CD4-positive, alpha-beta T cell treated with Interleukin-15 for 4 hours (primary cell): ENCODE measurements at places on chromosomes 1 and 21.

GRCh38 chr1:221907166-221907932 lies 165.5 kb upstream of the DUSP10 start:
- DNase-seq: no peak

DNA sequence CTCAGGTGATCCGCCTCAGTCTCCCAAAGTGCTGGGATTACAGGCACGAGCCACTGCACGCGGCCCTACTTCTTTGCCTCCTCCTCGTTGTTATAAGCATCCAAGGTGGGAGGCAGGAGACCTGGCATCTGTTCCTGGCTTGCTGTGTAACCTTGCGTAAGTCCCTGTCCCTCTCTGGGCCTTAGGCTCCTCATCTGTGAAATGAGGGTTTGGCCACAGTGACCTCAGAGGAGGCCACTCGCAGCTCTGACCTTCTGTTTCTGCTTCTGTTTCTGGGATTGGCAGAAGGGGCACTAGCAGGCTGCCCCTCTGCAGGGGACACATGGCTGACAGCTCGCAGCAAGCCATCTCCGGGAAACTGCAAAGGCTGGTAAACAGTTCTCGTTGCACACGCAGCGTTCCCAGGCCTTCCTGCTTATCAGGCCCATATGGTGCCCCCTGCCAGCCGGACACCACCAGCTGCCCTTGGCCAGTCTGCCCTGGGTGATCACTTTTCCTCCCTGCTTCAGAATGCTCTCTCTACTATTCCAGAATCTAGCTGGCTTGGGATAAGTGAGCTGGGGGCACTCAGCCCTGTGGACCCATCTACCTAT lies 2.6 kb upstream of the LDLRAP1 start:
- DNase-seq: no peak

DNA sequence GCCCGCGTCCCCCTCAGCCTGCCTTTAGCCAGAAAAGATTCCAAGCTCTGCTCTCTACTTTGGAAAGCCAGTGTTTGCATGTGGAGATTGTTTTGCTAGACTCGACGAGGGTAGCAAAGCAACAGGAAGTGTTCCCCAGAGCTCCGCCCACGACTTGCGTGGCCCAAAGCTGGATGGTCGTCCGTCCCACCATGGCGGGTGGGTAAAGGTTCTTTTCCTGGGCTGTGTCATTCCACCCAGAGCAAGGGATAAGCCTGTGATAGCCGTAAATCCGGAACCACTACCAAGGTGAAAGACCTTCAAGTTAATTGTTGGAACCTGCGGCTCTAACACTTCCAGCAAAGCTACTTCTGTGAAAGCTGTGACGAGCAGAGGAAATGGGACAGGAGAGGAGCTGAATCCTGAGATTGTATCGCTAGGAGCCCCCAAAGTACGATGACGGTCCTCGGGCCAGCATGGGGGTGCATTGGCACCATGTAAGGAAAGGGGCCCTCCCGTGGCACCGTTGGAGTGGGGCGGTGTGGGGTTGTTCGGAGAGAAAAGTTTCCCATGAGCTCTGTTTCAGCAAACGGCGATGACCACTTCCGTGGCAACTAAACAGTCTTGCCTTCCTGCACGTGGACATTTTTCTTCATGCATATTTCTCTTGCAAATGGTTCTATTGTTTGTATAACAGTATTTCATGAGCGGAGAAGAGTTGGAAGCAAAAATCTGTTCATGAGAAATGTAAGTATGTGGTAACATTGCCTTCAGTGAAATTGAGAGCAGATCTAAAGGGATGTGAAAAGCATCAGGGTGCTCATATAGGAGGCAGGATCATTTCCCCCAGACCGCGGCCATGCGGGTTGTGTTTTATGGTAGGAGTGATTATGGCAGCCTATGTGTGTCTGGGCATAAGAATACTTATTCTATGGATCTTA lies 8.4 kb downstream of the MX2 start:
- peak; percentile 22 for DNase-seq

DNA sequence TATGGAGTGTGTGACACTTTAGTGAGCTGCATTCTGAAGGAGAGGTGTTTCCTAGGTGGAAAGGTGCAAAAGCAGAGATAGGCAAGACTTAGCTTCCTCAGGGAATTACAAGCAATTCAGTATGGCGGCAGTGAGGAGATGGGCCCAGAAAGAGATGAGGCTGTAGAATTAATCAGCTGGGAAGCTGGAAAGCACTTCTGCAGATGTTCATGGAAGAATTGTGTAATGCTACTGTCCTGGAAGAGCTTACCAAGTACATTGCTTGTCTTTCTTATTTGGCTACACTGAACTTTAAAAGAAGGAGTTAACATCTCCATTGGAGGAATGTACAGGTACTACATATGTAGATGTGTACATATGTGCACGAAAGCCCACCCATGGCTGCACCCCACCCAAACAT lies 103.7 kb upstream of the DPT start:
- no peak for DNase-seq

DNA sequence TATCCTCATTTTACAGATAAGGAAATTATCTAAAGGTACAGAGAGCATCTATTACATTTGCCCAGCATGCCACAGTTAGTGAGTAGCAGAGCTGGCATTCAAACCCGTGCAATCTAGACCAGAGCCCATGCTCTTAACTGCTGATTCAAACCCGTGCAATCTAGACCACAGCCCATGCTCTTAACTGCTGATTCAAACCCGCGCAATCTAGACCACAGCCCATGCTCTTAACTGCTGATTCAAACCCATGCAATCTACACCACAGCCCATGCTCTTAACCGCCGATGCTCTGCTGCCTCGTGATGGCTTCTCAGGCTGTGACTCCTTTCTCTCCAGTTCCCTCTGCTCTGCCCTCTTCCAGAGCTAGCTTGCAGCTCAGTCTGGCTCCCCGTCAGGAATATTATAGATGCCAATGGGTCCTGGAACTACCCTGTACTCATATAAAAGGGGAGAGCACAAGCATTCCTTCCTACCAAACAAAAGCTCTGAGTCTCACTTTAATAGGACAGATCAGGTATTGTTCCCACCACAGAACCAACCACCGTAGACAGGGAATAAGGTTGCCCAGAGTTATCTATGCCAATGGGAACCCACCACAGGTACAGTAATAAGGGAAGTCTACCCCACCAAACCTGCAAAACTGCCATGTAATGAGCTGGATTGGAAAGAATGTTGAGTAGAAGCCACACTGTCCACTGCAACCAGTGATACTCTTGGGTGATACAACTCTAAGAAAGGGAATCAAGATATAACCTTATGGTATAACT lies 78.4 kb downstream of the SMYD3 start:
- no peak for DNase-seq

DNA sequence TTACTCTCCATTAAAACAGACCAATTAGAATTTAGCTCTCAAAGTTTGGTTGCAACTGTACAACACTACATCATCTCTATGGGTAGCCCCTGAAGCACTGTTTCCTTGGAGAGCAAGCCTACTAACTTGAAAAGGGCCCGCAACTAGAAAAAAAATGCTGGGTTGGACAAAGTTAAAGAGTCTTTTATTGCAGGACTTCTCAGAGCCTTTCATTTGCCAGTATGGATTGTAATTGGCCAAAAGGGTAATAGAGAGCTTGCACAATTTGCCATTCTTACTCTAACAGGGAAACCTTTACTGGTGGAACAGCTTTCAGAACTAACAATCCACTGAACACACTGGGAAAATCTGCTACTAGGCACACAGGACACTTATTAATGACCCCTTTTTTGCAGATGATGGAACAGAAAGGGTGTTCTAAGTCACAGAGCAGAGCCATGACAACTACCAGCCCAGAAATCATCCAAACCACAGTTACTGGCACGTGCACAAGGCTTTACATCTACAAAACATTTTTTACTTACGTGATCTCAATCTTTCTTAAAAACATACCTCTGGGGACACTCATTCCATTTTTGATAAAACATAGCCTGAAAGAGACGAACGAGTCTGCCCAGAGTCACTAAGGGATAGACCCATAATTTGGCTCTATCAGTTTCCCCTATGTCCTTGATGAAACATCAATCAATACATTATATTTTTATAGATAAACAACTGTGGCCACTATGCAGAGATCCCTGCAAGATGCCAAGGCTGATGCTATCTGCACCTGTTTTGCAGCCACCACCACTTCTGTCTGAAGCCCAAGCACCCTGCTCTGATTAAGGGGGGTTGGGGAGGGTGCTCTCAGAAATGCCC lies 176.3 kb upstream of the EDN2 start:
- DNase-seq: no peak

DNA sequence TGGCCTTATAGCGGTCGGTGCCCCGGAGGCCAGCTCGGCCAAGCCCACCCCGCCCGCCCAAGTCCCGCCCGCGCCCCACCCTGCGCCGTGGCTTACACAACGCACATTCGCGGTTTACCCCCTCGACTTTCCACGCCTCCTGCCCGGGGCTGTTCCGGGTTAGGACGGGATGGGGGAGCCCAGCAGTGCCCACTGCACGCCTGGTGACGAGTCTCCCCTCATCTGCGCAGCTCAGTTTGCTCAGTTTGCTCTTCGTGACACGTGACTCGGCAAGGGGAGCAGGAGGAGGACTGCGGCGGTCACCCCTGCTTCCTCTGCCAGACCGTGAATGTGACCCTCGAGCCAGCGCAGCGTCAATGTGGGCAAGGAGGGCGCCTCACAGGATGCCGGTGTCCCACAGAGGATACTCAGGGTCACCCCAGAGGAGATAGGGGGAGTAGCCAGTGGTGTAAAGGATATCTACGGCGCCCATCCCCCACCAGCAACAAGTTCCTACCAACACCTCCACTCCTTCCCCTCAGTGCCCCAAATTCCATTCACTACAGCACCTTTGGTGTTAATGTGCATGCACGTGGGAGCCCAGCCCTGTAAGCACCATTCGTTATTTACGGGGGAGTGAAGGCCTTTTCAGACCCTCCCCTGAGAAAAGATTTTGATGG lies 350 bp upstream of the S100A6 start:
- DNase-seq: peak; percentile 88

- no peak for DNase-seq
Observed at GRCh38 chr1:78843546-78843945, 163.0 kb downstream of the ADGRL4 start.

DNA sequence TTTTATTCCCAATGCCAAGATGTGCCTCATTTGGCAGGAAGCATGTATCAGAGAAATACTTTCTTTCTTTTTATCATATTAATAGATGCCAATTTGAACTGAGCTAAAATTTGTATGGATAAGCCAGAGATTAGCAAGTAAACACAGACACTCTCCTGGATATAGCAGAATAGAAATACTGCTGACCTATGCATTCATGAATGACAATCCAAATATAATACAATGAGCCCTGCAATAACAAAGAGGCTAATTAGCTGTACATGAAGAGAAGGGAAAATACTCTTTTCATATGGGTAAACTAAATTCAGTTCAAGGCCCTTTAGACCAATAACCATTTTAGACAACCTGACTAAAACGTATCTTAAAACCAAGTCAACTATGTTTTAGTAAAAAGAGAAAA lies 388.1 kb upstream of the NR5A2 start:
- DNase-seq: no peak

DNA sequence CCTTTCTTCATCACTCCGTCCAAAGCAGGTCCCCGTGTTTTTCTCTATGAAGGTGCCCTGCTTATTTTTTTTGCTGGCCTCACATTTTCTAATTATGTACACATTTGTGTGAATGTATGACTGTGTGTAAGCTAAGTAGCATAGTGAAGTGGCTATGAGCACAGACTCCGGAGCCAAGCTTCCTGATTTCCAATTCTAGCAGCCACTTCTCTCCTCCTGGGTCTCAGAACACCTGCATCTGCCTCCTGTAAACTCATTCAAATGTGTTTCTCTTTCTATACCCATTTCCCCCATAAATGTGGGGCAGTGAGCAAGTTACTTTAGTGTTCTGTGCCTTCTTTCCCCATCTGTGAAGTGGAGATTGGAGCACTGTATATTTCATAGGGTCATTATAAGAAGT lies 2.1 kb downstream of the SLAMF6 start:
- peak; percentile 24 for DNase-seq

DNA sequence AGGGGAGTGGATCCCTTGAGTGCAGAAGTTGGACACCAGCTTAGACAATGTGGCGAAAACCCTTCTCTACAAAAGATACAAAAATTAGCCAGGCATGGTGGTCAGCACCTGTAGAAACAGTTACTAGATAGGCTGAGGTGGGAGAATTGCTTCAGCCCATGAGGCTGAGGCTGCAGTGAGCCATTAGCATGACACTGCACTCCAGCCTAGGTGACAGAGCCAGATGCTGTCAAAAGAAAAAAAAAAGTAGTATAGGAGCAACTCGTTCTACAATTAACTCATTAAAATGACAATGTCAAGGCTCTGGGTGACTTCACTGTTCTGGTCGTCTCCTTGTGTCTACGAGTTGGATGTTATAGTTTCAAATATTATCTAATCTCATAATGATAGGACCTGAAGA lies 370.6 kb upstream of the NCAM2 start:
- DNase-seq: no peak

DNA sequence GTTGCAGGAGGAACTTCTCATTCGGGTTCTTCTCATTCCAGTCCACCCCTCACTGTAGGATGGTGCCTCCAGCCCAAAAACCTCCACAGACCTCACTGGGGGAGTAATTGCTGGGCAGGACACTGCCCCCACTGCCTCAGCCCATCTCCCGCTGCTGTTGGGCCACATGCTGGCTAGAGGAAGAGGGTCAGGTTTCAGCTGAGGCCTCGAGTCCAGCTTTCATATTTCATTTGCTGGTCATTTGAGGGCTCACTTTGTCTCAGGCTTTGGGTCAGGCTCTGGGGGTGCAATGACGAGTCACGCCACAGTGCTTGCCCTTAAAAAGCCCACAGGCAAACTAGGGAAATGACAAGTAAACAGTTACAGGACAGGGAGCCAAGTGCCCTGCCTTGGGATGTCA lies 9.3 kb downstream of the CDK18 start:
- no peak for DNase-seq

GRCh38 chr1:24027838-24028468 lies 47.8 kb upstream of the SRSF10 start:
- DNase-seq: peak; percentile 20

DNA sequence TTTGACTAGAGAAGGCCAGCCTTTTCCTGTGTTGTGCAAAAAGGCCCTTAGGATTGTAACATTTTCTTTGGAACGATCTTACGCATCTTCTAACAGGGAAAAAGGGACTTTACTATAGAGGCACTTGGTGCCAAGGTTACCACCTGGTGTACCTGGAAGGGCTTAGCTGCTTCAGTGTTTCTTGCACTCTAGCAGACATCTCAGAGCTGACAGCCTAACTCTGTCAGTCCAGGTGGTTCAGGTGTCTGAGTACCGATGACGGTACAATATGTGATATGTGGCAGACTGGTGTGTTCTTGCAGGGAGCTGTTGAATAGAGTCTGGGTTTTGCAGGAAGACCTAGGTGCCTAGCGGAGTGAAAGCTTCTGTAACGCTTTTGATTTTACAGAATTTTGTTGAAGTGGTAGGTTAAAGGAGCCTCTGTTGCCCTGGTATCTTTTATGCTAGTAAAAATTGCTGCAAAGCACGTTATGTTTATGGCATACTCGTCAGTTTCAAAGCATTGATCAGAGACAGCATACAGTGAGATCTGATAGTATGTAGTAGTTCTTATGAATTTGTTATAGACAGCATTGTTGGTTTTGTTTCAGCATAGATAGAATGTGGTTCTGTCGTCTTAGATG lies 1.4 kb downstream of the MAGI3 start:
- peak; percentile 18 for DNase-seq

DNA sequence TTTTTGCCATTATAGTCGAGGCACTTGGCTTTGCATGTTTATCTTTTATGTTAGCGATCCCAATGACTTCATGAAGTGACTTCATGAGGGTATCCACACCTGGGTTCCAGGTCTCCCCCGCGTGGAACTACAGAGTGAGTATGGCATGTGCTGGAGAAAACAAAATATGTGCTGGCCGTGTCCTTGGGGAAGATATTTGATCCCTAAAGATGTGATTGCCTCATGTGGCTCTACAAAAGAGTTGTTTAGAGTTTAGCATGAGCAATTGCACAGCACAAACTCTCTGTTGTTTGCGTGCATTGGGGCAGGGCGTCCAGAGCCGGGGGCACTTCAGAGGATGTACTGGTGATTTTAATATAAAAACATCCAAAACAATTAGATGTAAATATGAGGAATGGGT lies 4.8 kb downstream of the IL10RB start:
- DNase-seq: no peak
